ENCODE measurements at places on chromosomes 16 and 17.
A peak's percentile ranks its signal among the peaks of the same experiment; 100 is the strongest.

GRCh38 chr16:75794426-75794825, 68.1 kb upstream of the CPHXL start:
- no peak for DNase-seq

GRCh38 chr16:73956587-73957494, 339.8 kb upstream of the PSMD7 start:
- DNase-seq, result peak; percentile 32

- peak; percentile 47 for DNase-seq
Measured at GRCh38 chr16:89409161-89409711, 81.1 kb downstream of the ANKRD11 start.

DNA sequence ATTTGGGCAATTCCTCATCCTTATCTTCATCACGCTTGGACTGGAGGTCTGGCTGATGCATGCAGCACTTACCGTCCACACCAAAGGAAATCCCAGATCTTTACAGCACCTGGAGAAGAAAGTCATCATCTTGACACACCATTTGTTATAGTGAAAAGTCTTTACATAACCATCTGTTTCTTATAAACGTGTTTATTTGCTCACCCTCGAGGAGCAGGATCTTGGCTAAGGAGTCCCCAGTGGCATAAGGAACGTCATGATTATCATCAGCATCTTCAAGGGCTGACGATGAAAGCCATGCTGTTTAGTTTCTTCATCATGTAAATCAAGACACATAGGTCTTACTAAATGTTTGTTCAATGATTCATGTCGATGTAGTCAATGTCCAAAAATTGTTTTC, 248.8 kb upstream of the ELAC2 start:
- no peak for DNase-seq

- DNase-seq, result no peak
Measured at GRCh38 chr17:79340333-79341221, 266.0 kb downstream of the ENGASE start.

- no peak for DNase-seq
Measured at GRCh38 chr17:16880843-16881230, 91.1 kb downstream of the TNFRSF13B start.

GRCh38 chr17:39105705-39106104, 45.7 kb downstream of the PLXDC1 start:
- DNase-seq, result no peak

GRCh38 chr16:84561291-84561690, 56.6 kb downstream of the COTL1 start:
- no peak for DNase-seq

DNA sequence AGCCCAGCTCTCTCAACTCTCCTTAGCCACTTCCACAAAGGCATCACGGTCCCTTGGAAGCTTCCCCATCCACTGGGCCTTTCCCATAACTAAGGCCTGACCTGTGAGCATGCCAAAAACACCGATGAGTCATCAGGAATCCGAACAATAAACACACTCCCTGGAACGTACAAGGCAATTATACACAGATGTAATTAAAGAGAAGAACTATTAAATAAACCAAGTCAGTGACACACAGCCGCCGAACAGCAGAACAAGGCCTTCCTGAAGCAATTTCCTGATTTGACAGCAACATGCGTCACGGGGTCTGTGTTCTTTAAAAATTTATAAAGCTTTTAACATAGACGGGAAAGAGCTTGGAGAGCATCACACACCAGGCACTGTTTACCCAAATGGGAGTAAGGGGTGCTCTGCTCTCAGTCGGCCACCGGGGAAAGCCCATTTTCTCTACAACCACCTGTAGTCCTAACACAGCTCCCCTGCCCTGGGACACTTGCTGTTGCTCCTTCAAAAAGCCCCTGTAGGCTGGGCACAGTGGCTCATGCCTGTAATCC, 29.4 kb downstream of the COG7 start:
- DNase-seq, result no peak

DNA sequence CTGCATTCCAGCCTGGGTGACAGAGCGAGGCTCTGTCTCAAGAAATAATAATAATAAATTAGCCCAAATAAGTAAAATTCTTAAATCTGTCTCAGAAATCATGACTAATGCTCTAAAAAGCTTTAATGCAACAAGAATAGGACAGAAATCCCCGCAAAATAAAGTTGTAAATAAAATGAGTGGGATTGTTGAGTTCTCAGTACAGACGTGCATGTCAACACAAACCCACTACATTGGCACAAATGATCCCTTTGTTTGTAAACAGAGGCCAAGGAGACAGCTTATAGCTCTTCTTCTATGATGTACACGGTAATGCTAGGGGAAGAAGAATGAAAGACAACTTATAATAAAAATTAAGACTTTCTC, 6.0 kb downstream of the STAT5B start:
- no peak for DNase-seq

DNA sequence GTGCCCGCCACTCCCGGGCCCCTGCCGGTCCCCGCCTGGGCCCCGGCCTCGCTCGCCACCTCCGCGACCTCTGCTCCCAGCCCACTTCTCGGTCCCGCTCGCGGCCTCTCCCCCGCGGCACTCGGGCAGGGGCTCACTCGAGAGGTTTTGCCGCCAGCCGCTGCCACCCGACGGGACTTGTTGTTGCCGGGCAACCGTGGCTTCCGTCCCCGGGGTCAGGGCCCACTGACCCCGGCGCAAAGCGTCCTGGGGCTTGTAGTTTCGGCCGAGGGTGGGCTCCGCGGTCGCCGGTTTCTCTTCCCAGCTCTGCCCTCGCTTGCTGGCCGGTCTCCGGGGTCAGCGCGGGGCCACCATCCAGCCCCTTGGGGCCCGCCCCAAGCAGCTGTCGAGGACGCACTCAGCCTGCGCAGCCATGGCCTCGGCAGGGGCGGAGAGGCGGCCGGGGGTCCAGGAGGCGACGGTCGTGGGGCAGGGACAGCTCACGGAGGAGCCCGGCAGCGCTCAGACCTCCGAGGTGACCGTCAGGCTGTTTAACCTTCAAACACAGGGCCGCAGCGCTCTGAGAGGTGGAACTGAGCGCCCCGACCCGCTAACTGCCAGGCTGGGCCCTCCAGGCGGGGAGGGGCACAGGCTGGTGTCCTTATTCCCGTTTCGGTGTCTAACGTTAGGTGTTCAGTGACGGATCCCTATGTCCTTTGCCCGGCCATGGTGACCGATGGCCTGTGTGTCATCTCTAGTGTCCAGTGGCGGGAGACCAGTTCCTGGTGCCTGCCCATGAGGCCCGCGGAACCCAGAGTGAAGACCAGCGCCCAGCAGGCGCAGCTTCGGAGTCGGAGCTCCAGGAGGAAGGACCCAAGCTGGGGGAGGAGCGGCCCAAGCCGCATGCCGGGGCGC, at the start of the genes C16orf86 and ENKD1:
Gene C16orf86 (plus strand): TSS at position 256 of the 894 bp plus-strand sequence. CDS start 157 bp downstream, at position 413.
Gene ENKD1 (minus strand): TSS at position 192 of the 894 bp plus-strand sequence. CDS start 308 bp downstream, outside the sequence.
- peak; percentile 79 for DNase-seq

GRCh38 chr17:64707050-64707591, 45.0 kb upstream of the SMURF2 start:
- no peak for DNase-seq

DNA sequence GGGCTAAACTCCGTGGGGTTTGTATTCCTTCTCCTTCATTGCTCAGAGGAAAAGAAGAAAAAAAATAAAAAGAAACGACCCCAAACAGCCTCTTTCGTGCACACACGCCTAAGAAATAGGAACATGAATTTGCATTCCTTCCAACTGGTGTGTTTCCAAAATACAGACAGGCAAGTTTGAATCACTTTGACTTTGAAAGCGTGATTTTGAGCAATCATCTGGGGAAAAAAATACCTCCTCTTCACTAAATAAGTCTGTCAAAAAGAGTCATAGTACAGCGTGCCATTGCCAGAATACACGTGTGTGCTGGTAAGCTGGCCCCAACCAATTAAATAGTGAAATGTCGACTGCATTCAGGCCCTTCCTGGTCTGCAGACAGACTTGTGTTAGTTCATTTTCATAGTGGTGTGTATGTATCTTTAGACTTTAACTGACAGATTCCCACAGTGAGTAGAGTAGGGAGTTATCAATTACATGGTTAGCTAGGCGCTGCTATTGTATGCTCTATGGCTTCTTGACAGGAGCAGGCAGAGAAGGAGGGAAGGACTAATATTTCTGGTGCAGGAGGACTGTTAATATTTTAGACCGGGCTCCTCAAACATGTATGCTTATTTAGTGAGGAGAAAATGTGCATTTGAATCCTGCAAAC, 618.3 kb downstream of the MAF start:
- no peak for DNase-seq

GRCh38 chr17:31593806-31594205, 202.3 kb downstream of the RAB11FIP4 start:
- DNase-seq, result no peak

DNA sequence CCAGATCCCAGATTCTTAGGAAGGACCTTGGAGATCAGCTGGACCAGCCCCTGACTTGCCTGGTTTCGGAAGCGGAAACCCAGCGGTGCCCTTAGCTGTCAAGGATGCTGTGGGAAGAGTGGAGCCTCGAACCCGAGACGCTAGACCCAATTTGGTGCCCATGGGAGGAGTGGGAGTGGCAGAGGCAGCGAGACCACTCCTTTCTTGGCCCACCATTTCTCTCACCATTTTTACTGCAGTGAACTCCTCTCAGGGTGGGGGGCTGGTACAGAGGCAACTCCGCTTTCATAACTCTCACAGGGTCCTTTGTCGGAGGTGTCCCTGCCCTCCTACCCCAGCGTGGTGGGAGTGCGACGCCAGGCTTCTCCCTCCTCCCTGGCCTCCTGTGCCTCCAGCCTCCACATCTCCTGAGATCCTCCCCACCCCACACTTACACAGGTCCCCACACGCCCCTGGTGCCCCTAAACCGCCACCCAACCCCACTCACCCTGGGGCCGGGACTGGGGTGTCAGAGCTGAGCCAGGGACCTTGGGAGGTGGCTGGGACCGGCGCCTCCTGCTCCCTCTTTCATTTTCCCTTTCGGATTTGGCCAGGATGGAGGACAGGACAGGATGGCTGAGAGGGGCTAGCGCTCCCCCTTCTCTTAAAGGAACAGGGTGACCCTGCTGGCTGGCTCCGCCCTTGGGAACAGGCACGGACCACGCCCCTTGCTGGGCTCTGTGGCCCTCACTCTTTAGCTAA, at the start of gene GJD3:
Gene GJD3 (minus strand): TSS at position 617 of the 741 bp plus-strand sequence. CDS start 922 bp downstream, outside the sequence.
- peak; percentile 28 for DNase-seq

DNA sequence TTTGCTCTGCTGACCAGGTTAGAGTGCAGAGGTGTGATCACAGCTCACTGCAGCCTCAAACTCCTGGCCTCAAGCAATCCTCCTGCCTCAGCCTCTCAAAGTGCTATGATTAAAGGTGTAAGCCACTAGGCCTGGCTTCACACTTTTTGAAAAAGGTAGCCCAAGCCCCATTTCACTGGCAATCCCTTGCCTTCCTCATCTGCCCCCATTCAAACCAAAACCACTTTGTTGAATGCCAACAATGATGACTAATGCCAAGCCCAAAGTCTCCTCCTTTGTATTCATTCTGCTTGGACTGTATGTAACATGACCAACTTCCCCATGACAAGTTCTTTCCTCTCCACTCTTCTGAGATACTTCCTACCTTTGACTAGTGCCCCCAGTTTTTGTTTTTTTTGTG, 33.1 kb downstream of the N4BP1 start:
- DNase-seq, result no peak

DNA sequence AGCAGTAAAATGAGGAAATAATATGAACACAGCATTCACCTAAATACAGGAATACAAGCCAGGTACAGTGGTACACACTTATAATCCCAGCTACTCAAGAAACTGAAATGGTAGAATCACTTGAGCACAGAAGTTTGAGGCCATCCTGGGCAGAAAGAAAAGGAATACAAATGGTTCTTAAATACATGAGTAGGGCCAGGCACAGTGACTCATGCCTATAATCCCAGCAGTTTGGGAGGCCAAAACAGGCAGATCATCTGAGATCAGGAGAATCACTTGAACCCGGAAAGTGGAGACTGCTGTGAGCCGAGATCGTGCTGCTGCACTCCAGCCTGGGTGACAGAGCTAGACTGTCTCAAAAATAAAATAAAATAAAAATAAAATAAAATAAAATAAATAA, 23.0 kb upstream of the SMG8 start:
- no peak for DNase-seq

DNA sequence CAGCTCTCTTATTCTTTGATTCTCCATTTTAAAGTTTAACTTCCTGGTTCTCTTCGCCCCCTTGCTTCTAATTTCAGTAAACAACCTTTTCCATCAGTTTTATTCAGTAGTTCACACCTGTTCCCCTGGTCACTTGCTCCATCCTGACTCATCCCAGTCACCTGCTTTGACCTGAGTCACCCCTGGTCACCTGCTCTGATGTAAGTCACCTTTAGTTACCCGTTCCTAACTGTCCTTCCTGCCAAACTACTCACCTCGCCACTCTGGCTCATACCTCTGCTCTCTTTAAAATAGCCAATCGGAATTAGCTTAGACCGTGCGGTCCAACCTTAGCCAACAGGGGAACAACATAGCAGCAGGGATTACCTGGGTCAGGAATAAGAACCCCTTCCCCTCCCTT, 4.7 kb upstream of the NLRC5 start:
- DNase-seq, result no peak

- no peak for DNase-seq
Measured at GRCh38 chr17:31392002-31392855, 754 bp downstream of the RAB11FIP4 start.

DNA sequence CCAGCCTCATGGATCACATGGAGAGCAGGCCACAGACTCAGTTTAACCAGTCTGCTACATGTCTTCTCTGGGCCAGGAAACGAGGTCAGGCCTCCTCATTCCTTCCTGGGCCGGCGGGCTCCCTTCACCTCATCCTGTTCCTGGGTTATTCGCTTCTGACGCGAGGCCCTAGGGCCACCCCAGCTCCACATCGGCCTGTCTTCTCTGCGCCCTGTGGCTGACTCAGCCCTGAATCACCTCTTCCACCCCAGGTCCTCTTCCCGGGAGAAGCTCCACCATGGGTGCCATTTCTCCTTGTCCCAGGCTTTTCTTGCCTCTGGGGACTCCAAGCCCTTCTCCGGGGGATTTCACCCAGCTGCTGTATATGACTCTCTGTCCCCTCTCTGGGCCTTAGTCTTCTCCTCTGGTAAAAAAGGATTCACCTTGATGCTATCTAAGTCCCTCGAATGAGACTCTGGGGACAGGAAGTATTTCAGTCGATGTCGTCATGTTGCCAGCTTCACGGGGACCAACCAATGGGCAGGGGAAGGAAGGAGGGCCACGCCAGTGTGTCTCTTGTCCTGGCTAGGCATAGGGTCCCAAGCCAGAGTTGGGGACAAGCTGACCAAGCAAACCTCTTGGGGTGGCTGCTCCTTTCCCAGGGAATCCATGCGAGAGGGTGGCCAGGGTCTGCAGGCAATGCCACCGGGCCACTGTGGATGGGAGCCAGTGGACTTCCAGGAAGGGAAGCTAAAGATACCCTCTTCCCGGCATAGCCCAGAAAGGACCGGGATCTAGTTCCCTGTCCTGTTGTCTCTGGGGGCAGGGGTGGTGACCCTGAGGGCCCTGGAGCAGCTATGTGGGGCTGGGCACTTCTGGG, 58.7 kb downstream of the SOCS3 start:
- DNase-seq, result no peak

GRCh38 chr17:39927929-39928857, 661 bp downstream of the LRRC3C start:
- DNase-seq, result no peak
